Keratinocyte (primary cell): ENCODE measurements at places on chromosomes 7 and 10. TPM values are rescaled to one million over a fixed set of nuclear protein-coding genes. Genes with fewer than 3 reads are reported as not detected.
A peak's percentile ranks its signal among the peaks of the same experiment; 100 is the strongest.

The TAF6 gene
- 4.5 to 11.7 TPM (median 7.6 TPM) in 3 replicates for polyA plus RNA-seq

GRCh38 chr7:98840722-98841121 is 29.1 kb downstream of the TMEM130 start:
- H3K4me1 ChIP-seq, result no peaks in the 10 kb centered on the region
- no peak overlapping the region for H3K4me3 ChIP-seq
- no peaks in the 10 kb centered on the region for H3K36me3 ChIP-seq
- H3K27me3 ChIP-seq, result peaks cover 2% of the 10 kb centered on the region
- DNase-seq, result no peak

DNA sequence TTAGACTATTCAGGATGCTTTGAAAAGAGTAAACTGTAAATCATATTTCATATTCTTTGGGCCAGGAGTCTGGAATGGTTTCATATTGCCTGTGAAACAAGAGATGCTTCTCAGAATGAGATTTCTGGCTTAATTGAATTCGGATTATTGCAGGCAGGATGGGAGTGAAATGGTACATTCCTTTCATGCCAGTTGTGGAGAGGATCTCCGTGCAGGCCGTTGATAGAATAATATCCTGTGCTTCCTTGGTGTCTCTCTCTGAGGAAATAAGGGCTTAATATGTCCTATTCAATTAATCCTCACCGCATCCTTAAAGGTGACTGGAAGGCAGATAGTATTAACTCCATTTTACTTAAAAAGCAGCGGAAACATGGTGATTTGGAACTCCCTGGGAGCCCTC is 56.6 kb downstream of the CUX1 start:
- no peaks in the 10 kb centered on the region for H3K36me3 ChIP-seq
- H3K4me1 ChIP-seq, result peaks cover 16% of the 10 kb centered on the region
- no peak overlapping the region for H3K4me3 ChIP-seq

The C7orf57 gene
- polyA plus RNA-seq, result 0.22 to 0.60 TPM (median 0.39 TPM) in 3 replicates

GRCh38 chr7:70512144-70512543 is 619.8 kb upstream of the GALNT17 start:
- peaks cover 6% of the 10 kb centered on the region for H3K27me3 ChIP-seq
- no peaks in the 10 kb centered on the region for H3K36me3 ChIP-seq
- H3K4me3 ChIP-seq, result no peak overlapping the region
- H3K4me1 ChIP-seq, result no peaks in the 10 kb centered on the region

GRCh38 chr10:34739915-34740314 is 75.2 kb downstream of the PARD3 start:
- H3K4me3 ChIP-seq, result no peak overlapping the region
- no peak for DNase-seq
- H3K4me1 ChIP-seq, result peaks cover 42% of the 10 kb centered on the region
- H3K27me3 ChIP-seq, result no peaks in the 10 kb centered on the region
- H3K27ac ChIP-seq, result peak overlapping the region; percentile 19
- H3K36me3 ChIP-seq, result no peaks in the 10 kb centered on the region

The HMX3 gene
- polyA plus RNA-seq, result not detected in 3 replicates
